ENCODE measurements at places on chromosomes 7 and 10. TPM values are rescaled to one million over a fixed set of nuclear protein-coding genes. Genes with fewer than 3 reads are reported as not detected.

- DNase-seq: no peak
- H3K4me3 ChIP-seq: no peak overlapping the region
- no peaks in the 10 kb centered on the region for H3K36me3 ChIP-seq
- no peak overlapping the region for H3K27ac ChIP-seq
- H3K27me3 ChIP-seq: no peaks in the 10 kb centered on the region
- no peaks in the 10 kb centered on the region for H3K4me1 ChIP-seq
Measured at GRCh38 chr10:28965937-28966336, 288.6 kb downstream of the BAMBI start.

GRCh38 chr10:71829171-71829570 is 21.9 kb downstream of the PSAP start:
- H3K36me3 ChIP-seq: no peaks in the 10 kb centered on the region
- peaks cover 7% of the 10 kb centered on the region for H3K4me1 ChIP-seq
- H3K4me3 ChIP-seq: no peak overlapping the region
- no peaks in the 10 kb centered on the region for H3K27me3 ChIP-seq

- no peak overlapping the region for H3K27ac ChIP-seq
- H3K36me3 ChIP-seq: no peaks in the 10 kb centered on the region
- H3K4me3 ChIP-seq: no peak overlapping the region
- no peak for DNase-seq
- no peaks in the 10 kb centered on the region for H3K27me3 ChIP-seq
Measured at GRCh38 chr7:101018271-101019167, 1.4 kb upstream of the MUC17 start.

GRCh38 chr10:74901301-74901700 is 74.9 kb downstream of the KAT6B start:
- no peak for DNase-seq
- H3K27me3 ChIP-seq: no peaks in the 10 kb centered on the region
- H3K4me3 ChIP-seq: no peak overlapping the region
- H3K36me3 ChIP-seq: no peaks in the 10 kb centered on the region
- no peaks in the 10 kb centered on the region for H3K4me1 ChIP-seq

GRCh38 chr10:17273403-17273802 is 45.4 kb downstream of the VIM start:
- no peak overlapping the region for H3K4me3 ChIP-seq
- H3K27me3 ChIP-seq: no peaks in the 10 kb centered on the region
- no peak for DNase-seq
- H3K36me3 ChIP-seq: no peaks in the 10 kb centered on the region

- H3K36me3 ChIP-seq: no peaks in the 10 kb centered on the region
- no peak overlapping the region for H3K4me3 ChIP-seq
- no peaks in the 10 kb centered on the region for H3K4me1 ChIP-seq
- DNase-seq: no peak
- H3K27me3 ChIP-seq: no peaks in the 10 kb centered on the region
Measured at GRCh38 chr10:47038881-47039561, 127.8 kb downstream of the PTPN20 start.

GRCh38 chr7:111931958-111932357 is 274.2 kb downstream of the DOCK4 start:
- no peaks in the 10 kb centered on the region for H3K4me1 ChIP-seq
- no peak for DNase-seq
- H3K27me3 ChIP-seq: no peaks in the 10 kb centered on the region
- no peak overlapping the region for H3K4me3 ChIP-seq
- no peak overlapping the region for H3K27ac ChIP-seq

TRIM73 gene
- total RNA-seq: 9.3 TPM
